H9 (cell line): ENCODE measurements at places on chromosomes 13 and 19.

- no peak for DNase-seq
Measured at GRCh38 chr13:93416736-93417355, 190.2 kb downstream of the GPC6 start.

DNA sequence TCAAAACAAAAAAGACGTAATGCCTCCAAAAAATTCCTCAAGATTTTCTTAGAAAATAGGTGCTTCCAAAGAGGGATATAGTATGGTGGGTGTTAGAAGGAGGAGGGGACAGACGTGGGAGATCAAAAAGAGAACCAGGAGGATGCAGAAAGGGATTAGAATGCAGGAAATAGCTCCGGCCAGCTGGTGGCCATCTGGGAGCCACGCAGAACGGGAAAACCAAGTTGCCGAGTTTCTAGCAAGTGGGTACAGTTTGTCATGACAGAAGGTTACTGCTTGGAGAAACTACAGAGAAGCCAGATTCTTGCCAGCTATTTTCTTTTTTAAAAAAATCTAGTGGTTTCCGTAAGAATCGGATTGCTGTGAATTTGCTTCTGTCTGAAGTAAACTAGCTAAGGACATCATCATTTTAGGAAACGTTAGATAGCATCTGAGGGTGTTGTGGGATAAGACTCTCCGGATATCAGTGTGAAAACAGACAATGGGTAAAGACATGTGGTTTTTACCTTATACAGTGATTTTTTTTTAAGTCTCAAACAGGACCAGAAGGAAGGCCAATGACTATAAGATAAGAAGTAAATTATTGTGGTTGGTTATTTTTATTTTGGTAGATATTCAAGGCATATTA is 104.9 kb downstream of the HSPH1 start:
- DNase-seq = no peak

DNA sequence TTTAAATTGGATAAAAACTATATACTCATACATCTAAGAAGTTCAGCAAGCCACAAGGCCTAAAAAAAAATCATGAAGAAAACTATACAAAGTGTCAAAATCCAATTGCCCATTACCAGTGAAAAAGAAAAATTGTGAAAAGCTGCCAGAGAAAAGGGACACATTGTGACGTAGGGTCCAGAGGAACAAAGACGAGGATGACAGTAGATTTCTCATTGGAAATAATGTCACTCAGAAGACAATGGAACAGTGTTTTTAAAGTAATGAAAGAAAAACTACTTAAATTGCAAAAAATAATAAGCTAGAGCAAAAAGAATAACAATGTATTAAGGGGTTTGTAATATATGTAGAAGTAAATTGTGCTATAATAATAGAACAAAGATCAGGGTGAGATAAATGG is 195.2 kb downstream of the EFNB2 start:
- no peak for DNase-seq

GRCh38 chr13:39676315-39676876 is 20.9 kb downstream of the COG6 start:
- no peak for DNase-seq

DNA sequence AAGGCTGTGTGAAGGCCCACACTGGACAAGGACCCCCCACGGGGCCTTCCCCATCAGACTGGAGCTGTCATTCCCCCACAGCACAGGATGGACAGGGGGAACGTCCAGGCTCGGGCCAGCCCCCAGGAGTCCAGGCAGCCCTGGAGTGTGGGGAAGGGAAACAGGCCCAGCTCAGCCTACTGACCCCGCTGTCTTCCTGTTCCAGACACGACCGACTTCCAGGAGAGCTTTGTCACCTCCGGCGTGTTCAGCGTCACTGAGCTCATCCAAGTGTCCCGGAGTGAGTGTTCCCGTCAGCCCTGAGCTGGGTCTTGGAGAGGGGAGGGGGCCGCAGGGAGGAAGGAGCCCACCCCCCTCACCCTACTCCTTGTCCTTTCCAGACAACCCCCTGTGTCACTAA is 47.0 kb downstream of the SMIM24 start:
- DNase-seq = no peak

GRCh38 chr13:102090532-102090931 is 311.3 kb downstream of the FGF14 start:
- DNase-seq = no peak

- DNase-seq = no peak
Measured at GRCh38 chr13:33078263-33078662, 62.0 kb downstream of the KL start.

GRCh38 chr13:24243302-24243701 is 66.1 kb upstream of the C1QTNF9 start:
- DNase-seq = no peak

- DNase-seq = no peak
Measured at GRCh38 chr13:34628209-34628682, 313.8 kb upstream of the NBEA start.

- no peak for DNase-seq
Measured at GRCh38 chr19:13318190-13318589, 168.0 kb downstream of the IER2 start.
